ENCODE measurements at places on chromosomes 3 and 15.

DNA sequence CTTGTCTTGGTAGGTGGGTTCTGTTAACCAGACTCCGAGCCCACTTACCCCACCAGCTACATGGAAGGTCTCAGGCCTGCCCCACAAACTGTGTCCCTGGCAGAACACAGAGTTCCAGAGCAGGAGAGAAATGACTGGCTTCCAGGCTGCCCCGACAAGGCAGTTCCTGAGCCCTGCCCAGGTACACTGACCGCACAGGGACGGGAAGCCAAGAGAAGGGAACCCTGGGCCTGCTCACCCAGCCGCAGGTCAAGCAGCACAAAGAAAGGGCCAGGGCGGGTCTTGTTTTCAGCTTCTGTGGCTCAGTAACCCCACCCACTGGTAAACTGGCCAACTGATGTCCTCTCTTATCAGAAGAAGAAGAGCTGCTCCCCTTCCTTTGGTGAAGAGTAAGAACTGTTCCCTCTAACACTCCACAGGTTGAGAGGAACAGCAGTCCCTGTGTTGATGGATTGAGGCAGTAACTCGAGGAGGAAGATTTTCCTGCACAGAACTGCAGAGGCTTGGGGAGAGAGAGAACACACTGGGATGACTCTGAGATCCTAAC is 68.4 kb downstream of the CRTC3 start:
- DNase-seq: no peak

DNA sequence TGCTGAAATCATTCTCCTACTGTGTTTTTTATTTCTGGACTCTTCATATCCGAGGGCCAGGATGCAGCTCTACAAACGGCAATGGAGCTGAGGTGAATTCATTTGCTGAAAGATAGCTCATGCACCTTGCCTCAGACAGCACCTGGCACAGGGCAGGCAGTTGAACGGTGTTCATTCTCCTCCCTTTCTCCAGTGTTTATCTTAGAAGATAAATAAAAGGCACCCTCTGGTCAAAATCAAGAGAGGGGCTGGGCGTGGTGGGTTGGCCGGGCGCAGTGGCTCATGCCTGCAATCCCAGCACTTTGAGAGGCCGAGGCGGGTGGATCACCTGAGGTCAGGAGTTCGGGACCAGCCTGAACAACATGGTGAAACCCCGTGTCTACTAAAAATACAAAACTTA is 79.3 kb upstream of the LMOD3 start:
- no peak for DNase-seq

DNA sequence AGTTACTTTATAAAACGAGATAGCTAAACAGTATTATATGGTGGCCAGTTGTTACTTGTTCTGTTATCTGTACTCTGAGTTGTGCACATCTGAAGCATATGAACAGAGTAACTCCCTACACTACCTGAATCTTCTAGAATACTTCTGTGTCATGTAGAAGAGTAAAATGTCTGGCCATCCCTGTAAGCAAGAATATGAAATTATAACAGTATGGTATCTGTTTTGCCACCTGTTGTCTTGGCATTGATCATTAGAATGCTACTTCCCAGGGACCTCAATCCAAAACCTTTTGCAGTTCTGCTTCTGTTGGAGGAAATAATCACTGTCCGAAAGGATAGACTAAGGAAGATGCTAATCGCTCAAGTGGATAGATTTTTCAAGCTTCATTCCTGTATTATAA is 1.9 kb downstream of the TEX9 start:
- no peak for DNase-seq

- no peak for DNase-seq
These were observed 240.9 kb upstream of the ADAMTS9 start for GRCh38 chr3:64928683-64929082.

DNA sequence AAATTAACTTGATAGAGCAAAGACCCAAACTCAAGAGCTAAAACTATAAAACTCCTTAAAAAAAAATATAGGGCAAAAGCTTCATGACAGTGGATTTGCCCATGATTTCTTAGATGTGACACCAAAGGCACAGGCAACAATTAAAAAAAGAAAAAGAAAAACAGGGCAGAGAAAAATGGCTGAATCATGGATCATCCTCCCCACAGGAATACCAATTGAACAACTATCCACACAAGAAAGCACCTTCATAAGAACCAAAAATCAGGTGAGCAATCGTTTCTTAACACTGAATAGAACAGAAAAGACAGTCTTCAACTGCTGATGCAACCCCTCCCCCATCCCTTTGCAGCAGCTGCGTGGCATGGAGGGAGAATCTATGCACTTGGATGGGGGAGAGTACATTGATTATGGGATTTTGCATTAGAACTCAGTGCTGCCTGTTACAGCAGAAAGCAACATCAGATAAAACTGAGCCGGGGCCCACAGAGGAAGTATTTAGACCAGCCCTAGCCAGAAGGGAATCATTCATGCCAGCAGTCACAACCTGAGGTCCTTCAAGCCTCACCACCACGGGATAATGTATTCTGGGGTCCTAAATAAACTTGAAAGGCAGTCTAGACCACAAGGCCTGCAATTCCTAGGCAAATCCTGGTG is 15.7 kb downstream of the C3orf33 start:
- DNase-seq: no peak

DNA sequence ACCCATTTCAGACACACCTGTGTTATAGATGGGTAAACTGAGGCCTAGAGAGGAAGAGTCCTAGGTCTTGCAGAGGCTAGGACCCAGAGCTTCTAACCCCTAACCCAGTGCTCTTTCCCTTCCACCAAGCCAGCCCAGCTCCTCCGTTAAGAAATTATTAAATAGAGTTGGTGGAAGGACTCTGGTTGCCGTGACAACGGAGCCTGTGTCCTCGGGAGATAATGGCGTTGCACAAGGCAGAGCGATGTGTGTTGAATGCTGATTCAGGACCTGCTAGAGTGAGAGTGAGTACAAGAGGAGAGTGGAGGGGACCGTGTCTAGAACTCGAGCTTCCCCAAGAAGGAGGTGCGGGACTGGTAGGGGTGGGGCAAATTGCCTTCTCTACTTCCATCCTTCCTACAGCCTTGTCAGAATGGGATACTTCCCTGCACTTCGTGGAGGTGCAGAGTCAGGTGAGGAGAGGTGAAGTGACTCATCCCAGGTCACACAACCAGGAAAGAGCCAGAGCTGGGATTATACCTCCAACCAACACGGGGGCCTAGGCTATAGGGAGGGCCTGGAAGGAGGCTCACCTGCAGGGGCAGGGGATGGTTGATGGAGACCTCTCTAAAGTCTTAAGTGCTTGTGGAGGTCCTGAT is 8.6 kb downstream of the SLC6A1 start:
- no peak for DNase-seq

GRCh38 chr15:89002281-89002761 is 85.9 kb upstream of the ABHD2 start:
- peak; percentile 87 for DNase-seq

GRCh38 chr3:184524981-184525336 is 36.6 kb upstream of the EPHB3 start:
- DNase-seq: no peak

GRCh38 chr15:101651554-101652097 is 555 bp downstream of the TM2D3 start:
- peak; percentile 26 for DNase-seq
